ENCODE measurements at places on chromosomes 4 and X.

DNA sequence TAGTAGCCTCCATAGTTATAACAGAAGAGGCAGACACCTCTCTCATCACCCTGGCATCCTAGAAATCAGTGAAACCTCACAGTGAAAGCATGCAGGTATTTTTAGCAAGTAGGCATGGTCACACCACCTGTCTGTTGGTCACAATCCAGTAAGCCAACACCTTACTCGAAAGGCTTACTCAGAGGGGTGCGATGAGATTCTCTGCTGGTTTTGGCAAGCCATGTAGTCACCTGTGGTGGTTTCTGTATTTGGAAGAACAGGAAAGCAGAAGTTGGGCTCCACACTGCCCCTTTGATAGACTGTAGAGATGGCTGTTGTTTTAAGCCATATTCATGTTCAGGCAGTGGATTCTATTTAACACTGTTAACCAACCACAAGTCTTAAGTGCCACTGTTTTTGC lies 134.7 kb downstream of the DCLK2 start:
- DNase-seq, result no peak

DNA sequence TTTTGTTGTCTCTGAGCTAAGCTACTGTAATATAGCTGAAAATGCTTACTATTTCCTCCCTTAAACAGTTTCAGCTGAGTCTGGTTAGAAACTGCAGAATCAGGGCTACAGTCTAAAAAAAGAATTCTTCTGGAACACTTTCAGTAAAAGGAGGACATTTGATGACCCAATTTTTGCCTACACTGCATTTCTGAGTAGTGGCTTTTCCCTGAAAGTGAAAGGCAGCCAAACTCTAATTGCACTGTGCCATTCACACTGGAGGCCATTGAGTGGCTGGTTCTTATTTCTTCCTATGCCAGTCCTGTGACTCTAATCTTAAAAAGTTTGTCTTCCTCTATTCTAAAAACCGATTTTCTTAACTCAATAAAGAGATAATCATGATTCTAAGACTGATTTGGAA lies 526.0 kb downstream of the CFAP47 start:
- no peak for DNase-seq

- DNase-seq, result peak; percentile 25
These were observed at the start of gene KCTD8 for GRCh38 chr4:44448521-44449461. Gene KCTD8, minus strand, starts transcription at chr4:44448809.

DNA sequence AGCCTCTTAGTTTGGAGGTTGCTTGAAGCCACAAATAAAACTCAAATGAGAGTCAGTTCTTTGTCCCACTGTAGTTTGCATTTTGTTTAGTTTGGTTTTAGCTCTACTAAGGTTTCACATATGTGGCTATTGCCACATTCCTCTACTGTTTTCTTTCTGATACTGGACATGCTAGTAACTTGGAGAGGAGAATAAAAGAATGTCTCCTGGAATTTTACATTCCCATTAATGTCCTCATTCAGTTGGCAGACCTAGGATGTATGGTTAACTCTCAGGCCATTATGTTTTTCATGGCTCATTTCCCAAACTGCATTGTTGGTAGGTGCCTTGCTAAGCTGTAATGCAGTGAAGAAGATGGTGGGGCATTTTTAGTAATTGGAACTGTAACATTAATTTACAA lies 29.9 kb downstream of the UPRT start:
- no peak for DNase-seq

DNA sequence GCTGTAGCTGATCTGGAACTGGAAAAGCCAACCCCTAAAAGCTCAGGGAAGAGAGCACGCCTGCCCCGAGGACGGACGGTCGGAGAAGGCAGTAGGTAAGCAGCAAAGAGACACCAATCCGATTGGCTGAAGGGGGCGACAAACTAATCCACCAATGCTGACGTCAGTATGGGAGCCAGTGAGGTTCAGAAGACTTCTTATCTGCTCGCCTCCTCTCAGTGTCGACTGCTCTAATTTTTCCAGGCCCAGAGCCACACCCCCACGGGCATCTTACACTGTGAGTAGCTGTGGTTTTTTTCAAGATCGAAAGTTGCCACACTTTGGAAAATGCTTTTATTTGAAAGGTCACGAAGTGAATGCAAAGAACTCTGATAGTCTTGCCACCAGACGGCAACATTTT lies at the start of gene DCAF8L1:
DCAF8L1 (minus strand) TSS at position 101 of the 400 bp plus-strand sequence. CDS start 115 bp downstream, outside the sequence.
- DNase-seq, result no peak

DNA sequence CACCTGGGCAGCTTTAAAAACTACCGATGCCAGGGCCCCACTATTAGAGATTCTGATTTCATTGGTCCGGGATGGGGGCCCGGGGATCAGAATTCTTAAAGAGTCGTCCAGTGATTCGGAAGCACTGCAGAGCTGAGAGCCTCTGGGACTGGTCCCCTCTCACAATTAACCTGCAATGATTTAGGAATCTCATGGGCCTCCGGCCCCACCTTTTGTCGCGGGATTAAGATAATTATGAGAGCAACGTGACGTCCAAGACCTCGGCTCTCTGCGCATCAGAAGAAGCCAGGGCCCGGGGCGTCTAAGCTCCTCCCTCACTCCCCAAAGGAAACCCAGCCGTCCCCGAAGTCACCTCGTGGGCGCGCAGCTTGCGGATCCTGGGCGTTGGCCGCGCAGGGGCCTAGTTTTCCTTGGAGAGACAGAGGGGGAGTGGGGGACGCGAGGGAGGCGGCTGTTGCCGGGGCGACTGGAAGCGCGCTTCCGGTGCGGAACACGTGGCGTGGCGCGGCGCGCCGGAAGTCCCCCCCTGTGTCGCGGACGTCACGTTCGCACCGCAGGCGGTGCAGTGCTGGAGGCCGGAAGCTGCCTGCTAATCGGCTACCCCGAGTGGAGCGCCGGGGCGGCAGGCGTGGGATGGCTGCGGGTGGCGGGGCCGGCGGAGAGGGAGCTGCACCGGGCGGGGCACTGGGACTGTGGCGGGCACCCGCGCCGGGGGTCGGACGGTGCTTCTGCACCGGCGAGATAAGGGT lies at the start of gene GEMIN8:
GEMIN8 (minus strand) TSS at position 468 of the 749 bp plus-strand sequence. CDS start 8,414 bp downstream, outside the sequence.
- DNase-seq, result peak; percentile 67

- DNase-seq, result no peak
These were observed 57.0 kb upstream of the RAP1GDS1 start for GRCh38 chr4:98204236-98204553.

- DNase-seq, result no peak
These were observed 77.1 kb upstream of the ATXN3L start for GRCh38 chrX:13396924-13397323.

DNA sequence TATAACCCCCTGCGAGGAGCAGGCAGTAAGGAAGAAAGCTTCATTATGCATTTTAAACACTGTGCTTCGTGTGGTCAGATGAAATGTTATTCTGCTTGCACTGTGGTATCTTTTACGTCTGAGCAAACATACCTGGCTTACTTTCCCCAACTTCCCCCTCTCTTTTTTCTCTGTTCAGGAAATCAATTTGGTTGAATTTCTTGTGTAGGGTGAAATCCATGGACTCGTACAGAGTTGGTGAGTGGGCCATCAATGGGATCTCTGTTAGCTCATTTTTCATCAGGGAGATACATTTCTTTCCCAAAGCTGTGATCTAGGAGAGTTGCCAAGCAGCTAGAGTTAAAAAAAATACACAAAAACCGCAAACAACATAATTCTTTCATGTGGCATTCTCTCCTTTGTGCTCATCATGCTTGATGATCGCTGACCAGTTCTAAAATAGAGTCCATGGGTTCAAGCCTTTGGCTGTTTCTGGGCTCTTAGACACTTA lies 98.5 kb downstream of the FRAS1 start:
- no peak for DNase-seq

- no peak for DNase-seq
These were observed 5.4 kb upstream of the CYTL1 start for GRCh38 chr4:5024673-5025072.

GRCh38 chrX:118554511-118554910 lies 58.9 kb downstream of the DOCK11 start:
- no peak for DNase-seq

DNA sequence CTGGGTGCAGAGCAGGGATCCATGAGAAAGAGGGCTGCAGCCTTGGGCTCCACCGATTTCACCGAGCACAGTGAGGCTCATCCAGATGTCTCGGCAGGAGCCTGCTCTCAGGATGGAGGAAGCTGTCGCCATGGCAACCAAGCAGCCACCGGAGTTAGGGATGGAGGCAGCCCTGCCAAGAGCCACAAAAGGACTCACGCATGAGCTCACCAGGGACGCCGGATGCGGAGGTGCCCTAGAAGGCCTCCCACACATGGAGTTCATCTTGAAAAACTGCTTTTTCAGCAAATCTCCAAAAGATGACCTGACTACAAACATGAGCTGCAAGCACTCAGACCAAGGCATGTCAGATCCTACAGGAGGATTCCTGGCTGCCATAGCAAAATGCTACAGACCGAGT lies 90.7 kb downstream of the WFS1 start:
- DNase-seq, result no peak

DNA sequence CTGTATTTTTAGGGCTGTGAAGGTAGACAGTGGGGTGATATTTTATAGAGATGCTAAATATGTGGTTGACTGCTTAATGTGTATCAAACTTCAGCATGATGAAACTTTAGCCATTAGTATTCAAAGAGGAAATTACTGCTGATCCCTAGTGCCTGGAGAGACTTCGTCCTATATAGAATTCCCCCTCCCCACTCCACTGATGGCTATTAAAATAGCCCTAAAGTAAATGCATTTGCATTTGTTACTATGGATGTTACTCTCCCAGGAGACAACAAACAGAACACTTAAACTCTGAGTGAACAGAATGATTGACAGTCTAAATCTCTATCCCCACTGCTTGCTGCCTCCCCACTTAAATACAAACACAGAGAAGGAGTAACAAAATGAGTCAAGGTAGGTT lies 39.1 kb downstream of the ADGRL3 start:
- no peak for DNase-seq

DNA sequence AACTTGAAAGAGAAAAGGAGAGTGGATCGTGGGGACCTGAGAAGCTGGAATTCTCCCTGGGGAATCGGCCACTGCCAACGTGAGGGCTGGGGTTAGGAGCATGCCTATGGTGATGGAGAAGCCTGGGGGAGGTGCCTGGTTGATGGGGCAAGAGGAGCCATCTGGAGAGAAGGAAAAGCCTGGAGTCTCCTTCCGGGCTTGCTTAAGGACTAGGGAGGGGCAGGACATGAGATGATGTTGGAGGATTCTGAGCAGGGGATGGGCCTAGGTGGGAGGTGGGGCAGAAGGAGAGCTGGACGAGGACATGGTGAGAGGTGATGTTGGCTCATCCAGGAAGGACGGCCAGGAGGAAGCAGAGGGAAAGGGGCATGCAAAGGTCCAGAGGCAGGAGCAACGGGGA lies 35.0 kb upstream of the GYG2 start:
- no peak for DNase-seq
